Sigmoid colon (tissue), 7 donors: ENCODE measurements at places on chromosomes 2 and 18.
A peak's percentile ranks its signal among the peaks of the same experiment; 100 is the strongest.

DNA sequence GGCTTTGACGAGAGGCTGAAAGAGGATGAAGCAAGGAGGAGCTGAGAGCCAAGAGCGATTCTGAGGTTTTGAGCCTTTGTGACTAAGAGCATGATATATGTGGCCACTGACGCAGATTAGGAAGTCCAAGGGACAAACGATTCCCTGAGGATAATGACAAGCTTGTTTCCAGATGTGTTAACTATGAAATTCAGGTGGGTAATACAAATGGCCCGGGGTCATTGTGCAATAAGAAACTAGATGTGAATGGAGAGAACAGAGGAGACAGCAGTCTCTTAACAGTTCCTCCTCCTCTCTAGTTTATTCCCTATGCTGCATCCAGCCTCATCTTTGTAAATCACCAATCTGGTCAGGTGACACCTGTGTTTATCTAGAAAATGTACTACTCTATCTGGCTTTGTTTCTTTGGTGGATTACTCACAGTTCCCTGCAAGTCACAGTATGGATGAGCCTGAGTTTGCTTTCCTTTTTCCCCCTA, 84.2 kb downstream of the SOCS6 start:
- no peak for DNase-seq

- DNase-seq = no peak
These were observed 226.1 kb upstream of the CCDC68 start for GRCh38 chr18:55185391-55185790.

DNA sequence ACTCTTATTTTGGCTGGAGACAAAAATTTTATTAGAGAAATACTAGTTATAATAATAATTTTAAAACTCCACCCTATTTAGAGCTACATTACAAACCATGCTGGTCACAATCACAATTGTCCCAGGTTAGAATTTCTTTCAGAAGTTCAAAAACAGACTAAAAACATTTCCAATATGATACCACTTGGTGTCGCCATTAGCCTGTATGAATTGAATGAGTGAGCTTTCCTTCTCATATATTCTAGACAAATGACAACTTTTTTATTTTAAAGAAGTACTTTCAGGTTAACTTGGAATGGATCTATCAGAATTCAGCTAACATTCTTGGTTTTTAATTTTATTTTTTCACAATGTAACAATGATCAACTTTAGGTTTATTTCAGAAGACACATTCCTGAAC, 48.0 kb downstream of the SERPINB8 start:
- DNase-seq = no peak

DNA sequence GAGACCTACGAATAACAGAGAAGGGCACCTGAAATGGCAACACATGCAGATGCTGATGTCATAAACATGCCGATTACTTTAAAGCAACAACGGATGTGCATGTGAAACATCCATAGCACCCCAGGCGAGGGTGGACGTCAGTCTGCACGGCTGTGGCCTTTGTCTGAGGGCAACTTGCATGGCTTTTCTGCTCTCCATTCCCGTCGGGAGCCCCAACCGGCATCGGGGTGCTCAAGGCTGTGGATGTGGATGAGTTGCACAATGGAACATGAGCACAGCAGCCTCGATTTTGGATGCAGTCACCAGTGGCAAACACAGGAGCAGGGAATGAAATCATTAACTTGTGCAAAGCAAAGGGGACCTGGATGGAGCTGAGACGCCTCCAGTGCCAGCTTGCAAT, 298.2 kb upstream of the SALL3 start:
- peak; percentile 43 for DNase-seq

DNA sequence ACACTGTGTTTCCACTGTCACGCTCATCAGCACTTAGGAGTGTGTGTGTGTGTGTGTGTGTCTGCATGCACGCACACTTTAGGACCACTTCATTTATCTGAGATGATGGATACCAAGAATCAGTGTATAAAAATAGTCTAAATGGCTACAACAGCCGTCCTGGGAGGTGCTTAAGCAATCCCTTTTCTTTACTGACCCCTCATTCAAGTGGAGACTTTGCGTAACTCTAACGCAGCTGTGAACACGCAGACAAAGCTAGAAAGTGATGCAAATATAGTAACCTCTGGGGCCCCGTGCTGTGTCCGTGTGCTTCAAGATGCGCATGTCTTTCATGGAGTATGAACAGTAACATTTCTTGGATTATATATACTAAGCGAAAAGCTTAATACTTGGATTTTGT, 40.4 kb upstream of the RBM44 start:
- DNase-seq = no peak

DNA sequence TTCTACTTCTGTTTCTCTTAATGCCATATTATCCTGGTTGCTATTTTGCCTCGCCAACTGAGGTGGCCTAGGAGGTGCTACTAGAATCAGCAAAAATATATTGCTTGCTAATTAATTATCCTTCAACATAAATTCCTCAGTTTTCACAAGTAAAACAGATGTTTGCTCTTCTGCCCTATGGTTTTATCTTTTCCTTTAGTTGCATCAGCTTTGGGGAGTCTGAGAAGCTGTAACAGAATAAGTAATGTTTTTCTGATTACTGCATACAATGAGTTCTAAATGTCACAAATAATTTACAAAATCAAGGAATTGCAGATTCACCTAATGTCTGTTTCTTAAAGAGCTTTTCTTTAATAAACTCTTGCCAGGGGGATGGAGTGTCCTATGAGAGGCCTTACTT, 36.7 kb downstream of the GULP1 start:
- DNase-seq = no peak

GRCh38 chr2:120737340-120738101, 1.9 kb downstream of the GLI2 start:
- no peak for DNase-seq

- no peak for DNase-seq
These were observed 102.6 kb upstream of the LPIN2 start for GRCh38 chr18:3115447-3116030.

GRCh38 chr2:109066501-109066900, 62.5 kb upstream of the SH3RF3 start:
- DNase-seq = no peak

GRCh38 chr18:29172756-29173067, 995.8 kb upstream of the CDH2 start:
- no peak for DNase-seq

DNA sequence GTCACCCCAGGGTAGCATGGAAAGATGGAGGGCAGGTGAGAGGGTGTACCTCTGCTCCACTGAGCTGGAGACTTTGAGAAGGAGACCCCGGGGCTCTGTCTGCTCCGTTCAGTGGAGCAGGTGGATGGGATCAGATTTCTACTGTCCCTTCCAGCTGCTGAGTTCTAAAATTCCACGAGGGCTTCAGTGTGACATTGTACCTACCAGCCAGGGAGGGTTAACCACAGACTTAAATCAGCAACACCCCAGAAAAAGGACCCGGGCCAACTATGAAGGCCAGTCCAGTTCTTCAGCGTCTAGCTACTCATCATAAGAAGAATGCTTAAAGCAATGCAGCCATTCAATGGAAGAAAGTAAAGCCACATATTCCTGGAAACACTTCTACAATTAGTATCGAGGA, 23.8 kb downstream of the STAT1 start:
- DNase-seq = no peak

DNA sequence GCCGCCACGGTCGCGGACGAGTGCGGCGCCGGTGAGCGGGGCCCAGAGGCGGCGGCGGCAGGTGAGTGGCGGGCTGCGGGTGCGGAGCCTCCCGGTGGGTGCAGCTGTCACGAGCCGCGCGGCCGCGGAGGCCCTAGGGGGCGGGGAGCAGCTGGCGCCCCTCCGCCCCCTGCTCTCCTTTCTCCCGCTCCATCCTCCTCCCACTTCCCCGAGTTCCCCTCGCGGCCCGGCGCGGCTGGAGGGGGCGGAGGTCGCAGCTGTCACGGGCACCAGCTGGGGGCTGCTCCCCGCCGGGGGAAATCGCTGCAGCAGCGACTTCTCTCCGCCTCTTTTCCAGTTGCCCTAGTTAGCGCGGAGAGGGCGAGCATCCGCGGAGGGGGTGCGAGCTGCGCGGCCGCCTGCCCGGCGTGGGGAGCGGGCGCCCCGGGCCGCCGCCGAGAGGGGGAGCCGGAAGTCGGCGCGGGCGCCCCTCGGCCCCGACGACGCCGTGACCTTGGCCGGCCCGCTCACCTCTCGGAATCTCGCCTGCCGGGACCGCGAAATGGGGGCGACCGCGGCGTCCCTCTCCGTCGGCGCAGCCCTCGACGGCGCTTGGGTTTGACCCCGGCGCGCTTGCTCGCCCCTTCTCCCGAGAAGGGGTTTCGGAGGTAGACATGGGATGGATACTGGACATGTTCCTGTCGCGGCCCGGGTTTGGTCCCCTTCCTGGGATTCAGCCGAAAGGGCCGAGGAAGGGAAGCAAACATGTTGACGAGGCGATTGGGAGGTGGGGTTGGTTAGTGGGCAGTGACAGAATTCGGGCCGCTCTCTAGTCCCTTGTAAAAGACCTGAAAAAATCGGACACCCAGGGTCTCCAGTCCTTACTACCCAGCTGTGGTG, 727 bp downstream of the NCOA1 start:
- DNase-seq = peak; percentile 79

DNA sequence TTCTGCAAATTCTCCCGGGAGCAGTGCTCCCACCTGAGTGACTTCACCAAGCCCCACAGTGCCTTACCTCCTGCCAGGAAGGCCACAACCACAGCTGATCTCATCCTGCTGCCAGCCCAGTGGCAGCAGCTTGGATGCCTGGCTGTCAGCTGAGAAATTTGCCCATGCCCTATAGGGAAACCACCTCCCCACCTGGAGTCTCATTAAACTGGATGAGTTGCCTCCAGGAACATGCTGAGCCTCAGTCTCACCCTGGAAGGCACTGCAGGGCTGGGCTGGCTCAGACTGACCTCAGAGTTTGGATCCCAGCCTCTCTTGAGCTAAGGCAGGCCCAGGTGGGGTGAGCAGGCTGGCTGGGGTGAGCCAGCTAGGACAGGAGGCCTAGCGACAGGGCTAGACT, 23.3 kb downstream of the REEP1 start:
- DNase-seq = peak; percentile 87

DNA sequence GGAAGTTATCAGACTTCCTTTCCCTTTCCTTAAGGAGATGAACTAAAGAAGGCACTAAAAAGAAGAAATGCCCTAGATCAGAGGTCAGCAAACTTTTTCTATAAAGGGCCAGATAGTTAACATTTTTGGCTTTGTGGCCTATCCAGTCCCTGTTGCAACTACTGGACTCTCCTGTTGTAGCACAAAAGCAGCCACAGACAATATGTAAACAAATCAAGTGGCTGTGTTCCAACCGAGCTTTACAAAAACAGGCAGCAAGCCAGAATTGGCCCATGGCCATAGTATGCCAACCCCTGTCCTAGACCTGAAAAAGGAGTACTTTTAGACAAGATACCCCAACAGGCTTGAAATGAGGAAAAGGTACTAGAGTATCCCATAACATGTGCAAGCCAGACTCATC, 10.9 kb downstream of the NHEJ1 start:
- DNase-seq = no peak

DNA sequence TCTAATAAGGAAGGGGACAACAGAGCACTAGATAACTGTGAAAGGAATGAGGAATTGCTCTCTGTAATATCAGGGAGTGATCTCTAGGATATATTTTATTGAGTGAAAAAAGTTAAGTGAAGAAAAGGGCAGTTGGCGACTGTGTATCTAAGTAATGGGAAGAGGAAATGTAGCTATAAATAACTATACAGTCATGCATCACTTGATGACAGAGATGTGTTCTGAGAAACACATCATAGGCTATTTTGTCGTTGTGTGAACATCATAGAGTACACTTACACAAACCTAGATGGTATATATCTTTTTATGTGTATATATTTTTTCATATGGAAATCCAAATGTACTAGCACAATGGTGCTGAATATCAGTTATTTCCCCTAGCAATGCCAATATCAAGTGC, 329.3 kb downstream of the TXNL1 start:
- no peak for DNase-seq

DNA sequence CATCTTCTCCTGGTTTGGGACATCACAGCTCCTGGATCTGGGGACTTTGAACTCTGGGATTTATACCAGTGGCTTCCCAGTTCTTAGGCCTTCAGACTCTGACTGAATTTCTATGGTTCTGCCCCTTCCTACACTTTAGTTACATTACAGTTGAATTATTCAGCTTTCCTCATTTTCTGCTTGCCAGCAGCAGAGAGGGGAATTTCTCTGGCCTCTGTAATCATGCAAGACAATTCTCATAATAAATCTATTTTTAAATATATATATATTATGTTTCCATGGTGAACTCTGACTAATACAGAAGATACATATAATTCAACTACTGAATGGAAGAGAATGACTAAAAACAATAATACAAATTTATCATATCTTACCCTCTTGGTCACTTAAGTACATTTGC, 1478.6 kb upstream of the ACVR2A start:
- no peak for DNase-seq

- no peak for DNase-seq
These were observed 10.1 kb downstream of the SRSF7 start for GRCh38 chr2:38740851-38741731.

DNA sequence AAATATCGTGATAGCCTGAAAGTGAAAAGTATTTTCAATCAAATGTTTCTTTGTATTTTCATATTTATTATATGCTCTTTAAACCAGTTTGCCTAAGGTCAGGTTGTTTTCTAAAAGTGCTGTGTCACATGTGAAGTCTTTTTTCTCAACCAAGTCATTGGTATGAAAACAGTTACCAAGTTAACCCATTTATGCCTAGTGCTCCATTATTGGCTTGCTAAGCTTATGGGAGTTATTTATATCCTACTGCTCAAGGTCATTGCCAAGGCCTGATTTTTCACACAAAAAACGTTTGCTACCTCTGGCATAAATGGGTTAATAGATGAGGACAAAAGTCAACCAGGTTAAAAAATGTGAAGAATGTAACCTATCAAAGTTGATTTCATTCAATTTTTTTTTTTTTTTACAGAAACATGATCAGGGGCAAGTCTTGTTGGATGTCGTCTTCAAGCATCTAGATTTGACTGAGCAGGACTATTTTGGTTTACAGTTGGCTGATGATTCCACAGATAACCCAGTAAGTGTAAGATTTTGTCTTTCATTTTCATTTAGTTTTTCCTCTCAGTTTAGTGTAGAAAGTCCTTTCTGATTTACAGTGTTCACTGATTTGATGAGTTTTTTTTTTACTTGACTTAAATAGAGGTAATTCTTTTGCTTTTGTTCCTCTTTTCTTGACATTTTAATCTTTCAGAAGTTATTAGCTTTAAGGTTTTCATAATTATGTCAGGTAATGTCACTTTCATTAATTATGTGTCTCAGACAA, 102.6 kb downstream of the PTPN4 start:
- no peak for DNase-seq

GRCh38 chr2:46724107-46724506, 191.5 kb downstream of the MCFD2 start:
- no peak for DNase-seq
